ENCODE measurements at places on chromosomes 3 and 15.
A peak's percentile ranks its signal among the peaks of the same experiment; 100 is the strongest.

- no peak for DNase-seq
These were observed 54.8 kb upstream of the CHRNB4 start for GRCh38 chr15:78695854-78696253.

- no peak for DNase-seq
These were observed 234.5 kb downstream of the SATB1 start for GRCh38 chr3:18190646-18191045.

DNA sequence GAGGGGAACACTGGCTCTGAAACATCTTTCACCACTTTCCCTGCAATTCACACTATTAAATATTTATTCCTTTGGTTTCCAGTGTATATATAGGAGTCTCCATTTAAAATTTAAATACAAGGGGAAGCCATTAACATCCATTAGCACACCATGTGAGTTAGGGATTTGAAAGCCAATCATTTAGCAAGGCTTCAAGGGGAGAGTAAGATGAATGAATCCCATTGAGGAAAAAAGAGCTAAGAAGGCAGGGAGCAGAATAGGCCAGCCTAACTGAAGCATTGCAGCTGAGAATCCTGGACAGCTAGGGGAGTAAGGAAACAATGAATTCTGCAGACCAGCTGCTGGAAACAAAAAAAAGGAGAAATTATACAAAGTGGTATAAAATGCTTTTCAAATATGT lies 426.1 kb downstream of the IL5RA start:
- peak; percentile 49 for DNase-seq

DNA sequence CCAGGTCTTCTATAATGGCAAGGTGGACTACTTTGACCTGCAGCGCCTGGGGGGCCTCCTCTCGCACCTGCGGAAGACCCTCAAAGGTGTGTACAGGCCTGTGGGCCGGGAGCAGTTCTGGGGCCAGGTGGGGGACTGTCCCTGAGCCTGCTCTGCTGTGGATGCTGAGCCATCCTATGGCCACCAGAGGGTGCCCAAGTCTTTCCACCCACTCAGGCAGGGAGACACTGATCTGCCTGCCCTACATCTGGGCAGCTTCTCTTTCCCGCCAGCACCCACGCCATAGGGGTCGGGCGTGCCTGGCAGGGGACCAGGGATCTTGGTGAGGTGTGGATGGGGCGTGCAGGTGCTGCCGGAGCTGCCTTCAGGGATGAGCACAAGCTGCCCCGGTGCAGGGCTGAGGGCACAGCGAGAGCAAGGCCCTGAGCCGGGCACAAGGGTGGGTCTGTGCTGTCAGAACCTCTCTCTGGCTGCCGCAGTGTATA lies 14.1 kb downstream of the RNF123 start:
- DNase-seq, result peak; percentile 75

DNA sequence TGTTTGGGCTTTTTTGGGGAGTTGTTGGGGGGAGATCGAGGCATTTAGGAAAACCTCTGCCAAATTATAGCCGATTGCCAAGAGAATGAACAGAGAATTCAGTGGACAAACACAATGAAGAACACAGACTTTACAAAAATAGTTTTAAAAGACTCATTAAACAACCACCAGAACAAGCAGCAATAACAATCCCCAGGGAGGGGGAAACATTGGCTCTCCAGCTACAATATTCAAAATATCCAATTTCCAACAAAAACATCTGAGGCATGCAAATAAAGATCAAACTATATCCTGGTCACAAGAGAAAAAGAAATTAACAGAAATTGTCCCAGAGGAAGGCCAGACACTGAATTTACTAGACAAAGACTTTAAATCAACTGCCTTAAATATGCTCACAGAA lies 24.5 kb upstream of the ANKRD28 start:
- no peak for DNase-seq

GRCh38 chr3:109177908-109178307 lies 41.4 kb downstream of the C3orf85 start:
- DNase-seq, result no peak

DNA sequence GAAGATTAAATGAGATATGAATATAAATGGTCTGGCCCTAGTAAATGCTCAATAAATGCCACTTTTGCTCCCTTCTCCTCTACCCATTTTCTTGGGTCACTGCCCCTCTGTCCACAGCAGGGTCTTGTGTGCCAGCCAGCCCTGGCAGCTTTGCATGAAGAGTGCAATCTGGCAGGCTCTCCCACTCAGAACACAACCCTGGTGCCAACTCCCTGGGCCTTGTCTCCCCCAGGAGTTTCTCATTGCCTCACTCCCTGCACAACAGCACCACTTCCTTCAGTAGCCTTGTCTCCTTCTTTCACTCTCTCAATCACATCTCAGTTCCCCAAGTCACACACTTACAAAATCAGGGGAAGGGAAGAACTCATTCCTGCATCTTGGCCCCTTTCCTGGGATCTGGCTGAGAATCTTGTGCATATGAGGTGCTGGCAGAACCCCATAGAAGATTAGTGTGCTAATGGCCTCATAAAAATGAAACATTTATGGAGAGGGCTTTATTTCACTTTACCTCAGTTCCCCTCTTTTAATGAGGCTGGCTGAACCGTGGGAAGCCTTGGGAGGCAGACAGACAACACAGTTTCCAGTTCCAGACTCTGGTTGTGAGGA lies 445.9 kb upstream of the PROK2 start:
- no peak for DNase-seq

GRCh38 chr3:163504974-163505373 lies 1573.3 kb downstream of the SI start:
- DNase-seq, result no peak

GRCh38 chr3:159829539-159830227 lies 159.0 kb upstream of the IL12A start:
- DNase-seq, result no peak

- DNase-seq, result no peak
These were observed 165.8 kb upstream of the SLC2A2 start for GRCh38 chr3:171192176-171192854.

GRCh38 chr3:140432229-140432669 lies 245.6 kb upstream of the TRIM42 start:
- peak; percentile 27 for DNase-seq

GRCh38 chr3:186653080-186653707 lies 12.6 kb upstream of the HRG start:
- no peak for DNase-seq

GRCh38 chr3:13121553-13122001 lies 48.3 kb upstream of the IQSEC1 start:
- peak; percentile 29 for DNase-seq

- DNase-seq, result no peak
These were observed 54.3 kb upstream of the MEF2A start for GRCh38 chr15:99511531-99511865.

GRCh38 chr3:17579289-17580031 lies 163.0 kb downstream of the TBC1D5 start:
- no peak for DNase-seq

DNA sequence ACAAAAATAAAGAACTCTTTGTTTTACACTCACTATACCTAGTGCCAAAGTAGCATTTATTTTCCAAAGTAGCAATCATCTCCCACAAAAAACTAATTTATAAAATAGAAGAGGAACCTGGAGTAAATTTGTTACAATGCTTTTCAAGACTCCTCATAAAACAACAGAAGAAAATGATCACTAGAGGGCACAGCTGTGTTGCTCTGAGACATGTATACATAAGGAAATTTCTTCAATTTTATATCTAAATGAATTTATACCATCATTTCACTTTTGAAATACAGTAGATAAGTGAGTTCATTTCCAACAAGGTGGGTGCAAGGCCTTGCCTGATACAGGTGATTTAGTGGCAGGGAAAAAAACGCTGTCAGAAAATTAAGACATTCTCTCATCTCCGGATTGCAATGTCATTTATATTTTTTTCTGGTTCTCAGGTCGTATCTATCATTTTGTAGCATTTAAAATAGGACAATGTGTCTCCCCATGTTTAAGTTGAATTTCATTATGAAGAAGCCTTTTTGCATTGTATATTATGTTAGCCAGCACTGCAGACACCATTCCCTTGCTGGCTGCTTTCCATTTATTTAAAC lies 25.3 kb upstream of the ARHGEF26 start:
- DNase-seq, result no peak

DNA sequence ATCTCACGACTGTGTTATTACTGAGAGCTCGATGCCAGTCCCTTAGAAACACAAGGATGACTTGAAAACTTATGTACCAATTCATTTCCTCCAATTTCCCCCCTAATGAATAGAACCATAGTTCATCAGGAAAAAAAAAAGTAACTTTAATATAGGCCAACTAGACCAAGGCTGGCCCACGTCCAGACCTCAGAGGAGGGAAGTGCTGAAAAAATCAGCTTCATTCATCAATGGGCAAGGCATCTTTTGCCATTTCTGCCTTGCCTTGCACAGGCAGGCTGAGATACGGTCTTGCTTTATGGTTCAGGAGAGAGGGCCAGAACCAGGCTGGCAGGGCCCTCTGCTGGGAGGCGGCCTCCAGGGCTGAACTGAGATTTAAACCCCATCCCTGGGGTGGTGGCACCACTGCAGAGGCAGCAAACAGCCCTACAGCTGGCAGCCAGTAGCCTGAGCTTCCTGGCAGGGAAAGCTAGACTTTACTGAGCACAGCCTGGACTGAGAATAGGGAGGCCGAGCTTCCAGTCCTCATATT lies 104.1 kb upstream of the TNFAIP8L3 start:
- DNase-seq, result no peak

DNA sequence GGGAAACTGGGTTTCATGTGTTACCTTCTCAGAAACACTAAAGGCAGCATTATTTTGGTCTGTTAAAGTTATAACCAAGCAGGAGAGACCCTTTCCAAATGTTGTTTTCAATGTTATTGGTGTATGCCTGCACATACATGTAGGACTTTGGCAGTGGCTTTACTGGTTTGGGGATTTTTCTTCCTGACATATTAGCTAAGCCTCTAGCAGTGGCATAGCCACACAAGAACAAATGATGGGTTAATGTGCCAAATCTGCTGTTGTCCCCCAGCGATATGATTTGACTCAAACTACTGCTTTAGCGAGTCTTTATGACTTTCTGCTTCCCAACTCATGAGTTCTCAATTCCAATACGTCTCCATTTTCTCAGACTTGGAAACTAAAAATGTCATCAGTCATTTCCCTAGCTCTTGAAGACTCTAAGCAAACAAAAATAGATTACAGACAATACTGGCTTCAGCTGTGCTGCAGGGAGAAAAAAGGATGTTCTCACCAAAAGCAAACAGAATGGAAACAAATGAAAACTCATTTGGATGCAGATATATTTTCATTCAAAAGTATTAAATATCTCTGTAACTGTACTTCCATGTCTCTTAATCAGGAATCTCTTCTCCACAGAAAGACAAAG lies 29.6 kb downstream of the TPM1 start:
- DNase-seq, result no peak

GRCh38 chr3:100893590-100893989 lies 99.6 kb downstream of the ABI3BP start:
- DNase-seq, result peak; percentile 62

DNA sequence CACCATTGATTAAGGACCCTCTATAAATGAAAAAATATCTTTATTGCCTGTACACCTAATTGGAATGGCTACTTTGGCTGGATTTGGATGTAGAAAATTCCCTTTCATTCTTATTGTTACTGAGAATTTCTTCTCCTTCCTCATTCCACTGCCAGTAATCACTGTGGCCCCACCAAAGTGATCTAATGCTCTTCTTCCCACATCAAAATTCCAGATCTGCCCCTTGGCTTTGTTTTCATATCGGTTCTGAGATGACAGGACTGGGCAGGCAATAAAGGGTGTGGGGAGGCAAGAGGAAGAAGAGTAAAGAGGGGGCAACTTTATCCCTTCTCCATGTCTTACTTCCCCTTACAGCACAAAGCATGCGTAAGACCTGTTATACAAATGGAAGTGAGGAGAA lies 2.1 kb downstream of the ANKUB1 start:
- no peak for DNase-seq

- no peak for DNase-seq
These were observed 142.8 kb downstream of the NTRK3 start for GRCh38 chr15:88113613-88114308.

DNA sequence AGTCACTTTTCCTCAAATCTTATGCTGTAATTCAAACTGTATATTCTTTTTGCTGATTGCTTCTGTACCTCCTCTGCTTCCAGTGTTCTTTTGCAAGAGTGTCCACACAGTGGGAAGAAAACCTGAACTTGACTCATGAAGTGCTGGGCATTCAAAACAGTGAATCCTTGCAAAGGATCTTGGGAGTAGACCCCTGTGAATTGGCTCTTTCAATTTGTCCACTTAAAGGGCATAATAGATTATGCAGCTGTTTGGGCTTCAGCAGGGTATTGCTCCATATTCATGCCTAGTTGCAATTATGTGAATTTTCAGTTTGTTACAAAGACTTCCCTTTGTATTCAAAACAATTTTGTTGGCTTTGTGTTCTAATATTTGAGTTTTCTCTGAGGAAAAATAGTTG lies 11.4 kb downstream of the ZFAND6 start:
- DNase-seq, result no peak

GRCh38 chr3:42032693-42033349 lies 58.3 kb upstream of the TRAK1 start:
- DNase-seq, result peak; percentile 91

GRCh38 chr3:15845475-15845874 lies 47.7 kb upstream of the ANKRD28 start:
- no peak for DNase-seq

GRCh38 chr3:195872800-195873199 lies 35.6 kb downstream of the TNK2 start:
- no peak for DNase-seq

- no peak for DNase-seq
These were observed 27.9 kb upstream of the PLCH1 start for GRCh38 chr3:155772801-155773200.

DNA sequence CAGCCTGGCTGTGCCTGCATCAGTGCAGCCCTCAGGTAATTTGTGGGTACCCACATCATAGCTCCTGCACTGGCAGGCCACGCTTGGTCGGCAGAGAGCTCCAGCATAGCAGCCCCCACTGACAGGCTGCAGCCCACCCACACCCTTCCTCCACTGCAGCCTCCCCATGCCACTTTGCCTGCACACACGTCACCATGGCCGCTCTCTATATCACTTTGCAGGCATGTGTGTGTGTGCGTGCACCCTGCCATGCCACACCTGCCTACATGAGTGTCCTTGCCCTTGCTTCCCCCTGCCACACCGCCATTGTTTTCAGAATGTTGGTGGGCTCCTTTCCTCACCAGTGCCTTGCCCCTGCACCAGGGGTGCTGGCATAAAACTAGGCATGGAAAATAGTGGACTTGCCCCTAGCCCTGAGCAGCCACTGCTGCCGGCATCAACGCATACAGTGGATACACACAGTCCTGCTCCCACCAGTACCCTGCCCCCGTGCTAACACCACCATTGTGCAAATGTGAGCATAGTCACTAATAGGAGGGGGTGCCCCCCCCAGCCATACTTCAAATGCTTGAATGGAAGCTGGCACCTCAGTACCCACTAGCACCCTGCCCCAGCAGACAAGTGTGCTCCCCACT lies 278.7 kb upstream of the MANF start:
- DNase-seq, result no peak

- peak; percentile 6 for DNase-seq
These were observed 241.6 kb upstream of the CNTN6 start for GRCh38 chr3:851098-851790.
